ENCODE measurements at places on chromosomes 11 and 22.
A peak's percentile ranks its signal among the peaks of the same experiment; 100 is the strongest.

DNA sequence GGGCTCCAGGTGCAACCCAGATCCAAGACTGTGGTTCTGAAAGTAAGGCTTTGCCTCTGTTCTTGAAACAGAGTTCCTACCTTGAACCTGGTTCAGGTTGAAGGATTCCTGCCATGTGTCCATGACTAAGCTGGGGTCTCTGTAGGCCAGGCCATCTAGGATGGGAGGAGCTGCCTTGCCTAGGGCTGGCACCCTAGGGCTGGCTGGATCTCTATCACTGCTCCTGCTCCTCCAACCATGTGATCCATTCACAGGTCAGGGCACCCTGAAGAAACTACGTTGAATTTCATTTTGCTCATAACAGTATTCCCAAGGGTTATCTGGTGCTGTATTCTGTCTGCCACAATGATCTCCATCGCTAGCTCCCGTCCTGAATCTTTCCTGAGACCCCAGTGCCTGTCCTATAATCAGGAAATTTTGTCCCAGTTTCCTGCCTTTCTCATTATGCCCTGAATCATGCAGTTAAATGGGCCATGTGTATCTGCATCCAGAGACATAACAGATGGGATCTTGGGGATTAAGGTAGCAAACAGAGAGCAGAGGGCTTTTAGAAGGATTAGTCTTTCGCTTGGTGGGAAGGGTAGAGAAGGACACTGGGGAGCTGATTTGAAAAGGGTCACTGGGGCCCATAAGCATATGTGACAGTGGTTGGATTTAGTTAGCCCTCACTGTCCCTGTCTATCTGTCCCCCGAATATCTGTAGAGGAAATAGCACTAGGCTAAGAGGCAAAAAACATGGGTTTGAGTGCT lies 98.2 kb upstream of the MTMR2 start:
- H3K4me3 ChIP-seq: no peak overlapping the region
- no peak for DNase-seq
- peaks cover 13% of the 10 kb centered on the region for H3K36me3 ChIP-seq
- H3K27ac ChIP-seq: peak overlapping the region; percentile 1
- H3K4me1 ChIP-seq: peaks cover 51% of the 10 kb centered on the region

DNA sequence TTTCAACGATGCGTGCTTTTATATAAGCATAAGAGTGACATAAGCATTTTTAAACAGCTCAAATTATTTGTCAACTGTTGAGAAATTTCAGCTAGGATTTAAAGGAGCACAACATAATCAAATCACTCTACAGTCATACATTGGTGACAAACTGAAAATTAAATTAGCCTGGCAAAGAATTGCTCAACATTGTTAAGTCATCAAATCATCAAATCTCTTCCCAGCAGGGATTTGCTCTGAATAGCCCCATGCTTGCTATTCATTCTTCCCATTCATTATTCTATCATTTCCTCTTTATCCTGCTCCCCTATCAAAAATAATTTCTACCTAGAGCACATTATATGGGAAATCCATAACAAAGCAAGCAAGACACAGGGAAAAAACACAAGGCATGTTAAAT lies 198.7 kb upstream of the LUZP2 start:
- no peak for DNase-seq
- H3K27ac ChIP-seq: no peak overlapping the region
- H3K4me1 ChIP-seq: no peaks in the 10 kb centered on the region
- no peaks in the 10 kb centered on the region for H3K27me3 ChIP-seq
- H3K36me3 ChIP-seq: no peaks in the 10 kb centered on the region

DNA sequence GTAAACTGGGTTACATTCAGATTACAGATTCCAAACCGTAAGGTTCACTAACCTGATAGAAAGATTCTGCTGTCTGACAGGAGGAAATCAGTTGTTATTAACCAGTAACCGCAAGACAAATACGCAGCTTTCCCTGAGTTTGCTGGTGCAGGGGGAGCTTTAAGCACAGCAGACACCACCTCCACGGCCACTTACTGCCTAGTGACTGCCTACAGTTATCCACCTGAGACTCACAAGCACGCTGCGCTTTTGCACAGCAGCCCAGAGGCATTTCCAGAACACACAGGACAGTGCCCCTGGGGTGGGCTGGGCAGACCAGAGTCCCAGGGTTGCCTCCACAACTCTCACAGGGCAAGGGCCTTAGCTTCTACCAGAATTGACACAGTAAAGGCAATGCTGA lies 90.9 kb downstream of the CTTN start:
- no peaks in the 10 kb centered on the region for H3K27me3 ChIP-seq
- DNase-seq: no peak
- no peaks in the 10 kb centered on the region for H3K36me3 ChIP-seq
- H3K27ac ChIP-seq: no peak overlapping the region

DNA sequence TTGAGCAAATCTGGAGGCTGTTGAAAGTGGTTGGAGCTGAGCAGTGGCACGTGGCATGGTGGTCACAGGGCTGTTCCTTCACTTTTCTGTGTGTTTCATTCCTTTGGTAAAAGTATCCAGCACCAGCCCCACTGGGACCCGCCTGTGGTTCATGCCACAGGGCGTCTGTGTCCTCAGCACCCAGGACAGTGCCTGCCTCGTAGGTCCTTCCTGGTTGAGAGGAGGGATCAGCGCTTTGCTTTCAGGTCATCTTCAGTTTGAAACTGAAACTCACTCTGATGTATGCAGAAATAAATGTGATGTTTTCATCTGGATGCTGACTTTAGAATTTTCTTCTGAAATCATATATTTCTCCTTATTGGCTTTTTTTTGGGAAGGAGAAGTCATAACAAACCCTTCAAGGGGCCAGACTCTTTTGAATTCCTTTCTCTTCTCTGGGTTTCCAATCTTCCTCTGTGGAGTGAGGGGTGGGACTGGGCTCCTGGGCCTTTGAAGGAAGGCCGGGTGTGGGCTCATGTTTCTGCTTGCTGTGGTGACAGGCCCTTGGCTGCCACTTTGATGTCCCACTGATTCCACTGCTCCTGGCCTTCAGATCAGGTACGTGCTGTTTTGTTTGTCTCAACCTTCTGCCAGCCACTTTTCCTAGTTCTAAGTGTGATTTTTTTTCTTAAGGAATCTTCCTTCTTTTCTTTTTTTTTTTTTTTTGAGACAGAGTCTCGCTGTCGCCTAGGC lies 26.2 kb downstream of the TBC1D22A start:
- H3K27ac ChIP-seq: peak overlapping the region; percentile 56
- H3K36me3 ChIP-seq: peaks cover 46% of the 10 kb centered on the region
- no peak for DNase-seq

DNA sequence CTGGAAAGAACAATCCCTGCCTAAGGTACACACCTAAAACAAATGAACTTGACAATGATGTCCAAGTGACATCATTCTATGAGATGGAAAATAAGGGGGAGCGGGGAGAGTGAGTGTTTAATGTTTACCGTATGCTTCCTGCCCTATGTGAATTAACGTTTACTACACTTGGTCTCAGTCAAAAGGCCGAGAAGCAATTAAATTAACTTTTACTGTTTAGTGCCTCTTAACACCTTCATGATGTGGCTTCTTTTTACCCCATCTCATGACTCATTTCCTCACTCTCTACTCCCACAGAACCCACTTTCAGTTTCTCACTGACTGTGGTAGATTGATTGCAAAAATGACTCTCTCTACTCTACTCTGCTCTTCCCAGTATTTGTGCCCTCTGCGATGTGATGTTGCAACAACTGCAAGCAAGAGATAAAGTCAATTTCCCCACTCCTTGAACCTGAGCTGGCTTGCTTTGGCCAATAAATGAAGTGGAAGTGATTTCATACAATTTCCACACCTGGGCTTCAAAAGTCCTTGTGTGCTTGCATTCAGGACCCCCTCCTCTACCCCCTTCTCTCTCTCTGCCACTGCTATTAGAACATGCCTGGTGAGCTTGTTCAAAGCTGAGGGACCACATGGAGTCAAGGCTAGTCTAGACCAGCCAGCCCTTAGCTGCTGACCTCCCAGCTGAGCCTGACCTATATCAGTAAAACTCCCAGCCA lies 11.6 kb upstream of the ALKBH3 start:
- peaks cover 38% of the 10 kb centered on the region for H3K27me3 ChIP-seq
- no peak overlapping the region for H3K4me3 ChIP-seq
- H3K4me1 ChIP-seq: peaks cover 21% of the 10 kb centered on the region
- peak overlapping the region; percentile 74 for H3K27ac ChIP-seq

DNA sequence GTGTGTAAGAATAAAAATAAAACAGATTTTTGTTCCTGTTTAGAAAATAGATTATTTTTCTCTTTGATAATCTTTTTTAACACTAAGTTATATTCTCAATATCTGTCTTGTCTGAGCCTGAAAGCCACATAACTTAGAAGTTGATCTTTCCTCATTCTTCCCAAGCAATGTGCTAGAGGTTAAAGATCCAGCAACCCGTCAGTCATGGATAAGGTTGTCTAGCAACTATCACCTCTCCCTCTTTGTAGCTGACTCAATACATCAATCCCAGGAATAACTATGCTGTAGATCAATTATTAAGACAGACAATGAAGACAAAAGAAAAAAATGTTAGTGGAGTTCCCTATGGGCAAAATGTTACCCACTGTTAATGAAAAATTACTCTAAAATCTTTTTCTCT lies 813.1 kb upstream of the CCDC179 start:
- H3K4me3 ChIP-seq: no peak overlapping the region
- no peaks in the 10 kb centered on the region for H3K36me3 ChIP-seq
- H3K27ac ChIP-seq: no peak overlapping the region
- no peaks in the 10 kb centered on the region for H3K27me3 ChIP-seq
- no peak for DNase-seq

GRCh38 chr11:62435846-62436660 lies 17.2 kb downstream of the SCGB1A1 start:
- no peak overlapping the region for H3K4me3 ChIP-seq
- H3K36me3 ChIP-seq: no peaks in the 10 kb centered on the region
- no peaks in the 10 kb centered on the region for H3K27me3 ChIP-seq
- H3K27ac ChIP-seq: no peak overlapping the region
- peaks cover 28% of the 10 kb centered on the region for H3K4me1 ChIP-seq

GRCh38 chr11:1487851-1488574 lies 1.4 kb upstream of the MOB2 start:
- peaks cover 2% of the 10 kb centered on the region for H3K36me3 ChIP-seq
- H3K4me1 ChIP-seq: peaks cover 19% of the 10 kb centered on the region
- no peaks in the 10 kb centered on the region for H3K27me3 ChIP-seq

- no peak for DNase-seq
- H3K27ac ChIP-seq: no peak overlapping the region
- peaks cover 8% of the 10 kb centered on the region for H3K36me3 ChIP-seq
- H3K4me1 ChIP-seq: no peaks in the 10 kb centered on the region
Measured at GRCh38 chr22:50569896-50570535, 7.3 kb upstream of the SYCE3 start.

GRCh38 chr11:1656061-1656441 lies 26.5 kb downstream of the KRTAP5-5 start:
- no peak overlapping the region for H3K4me3 ChIP-seq
- no peak overlapping the region for H3K27ac ChIP-seq
- DNase-seq: no peak
- H3K36me3 ChIP-seq: no peaks in the 10 kb centered on the region
- H3K4me1 ChIP-seq: peaks cover 1% of the 10 kb centered on the region

GRCh38 chr22:47060718-47061117 lies 298.3 kb downstream of the TBC1D22A start:
- H3K4me1 ChIP-seq: peaks cover 3% of the 10 kb centered on the region
- H3K36me3 ChIP-seq: peaks cover 17% of the 10 kb centered on the region
- no peak for DNase-seq
- no peak overlapping the region for H3K4me3 ChIP-seq
- H3K27me3 ChIP-seq: no peaks in the 10 kb centered on the region

DNA sequence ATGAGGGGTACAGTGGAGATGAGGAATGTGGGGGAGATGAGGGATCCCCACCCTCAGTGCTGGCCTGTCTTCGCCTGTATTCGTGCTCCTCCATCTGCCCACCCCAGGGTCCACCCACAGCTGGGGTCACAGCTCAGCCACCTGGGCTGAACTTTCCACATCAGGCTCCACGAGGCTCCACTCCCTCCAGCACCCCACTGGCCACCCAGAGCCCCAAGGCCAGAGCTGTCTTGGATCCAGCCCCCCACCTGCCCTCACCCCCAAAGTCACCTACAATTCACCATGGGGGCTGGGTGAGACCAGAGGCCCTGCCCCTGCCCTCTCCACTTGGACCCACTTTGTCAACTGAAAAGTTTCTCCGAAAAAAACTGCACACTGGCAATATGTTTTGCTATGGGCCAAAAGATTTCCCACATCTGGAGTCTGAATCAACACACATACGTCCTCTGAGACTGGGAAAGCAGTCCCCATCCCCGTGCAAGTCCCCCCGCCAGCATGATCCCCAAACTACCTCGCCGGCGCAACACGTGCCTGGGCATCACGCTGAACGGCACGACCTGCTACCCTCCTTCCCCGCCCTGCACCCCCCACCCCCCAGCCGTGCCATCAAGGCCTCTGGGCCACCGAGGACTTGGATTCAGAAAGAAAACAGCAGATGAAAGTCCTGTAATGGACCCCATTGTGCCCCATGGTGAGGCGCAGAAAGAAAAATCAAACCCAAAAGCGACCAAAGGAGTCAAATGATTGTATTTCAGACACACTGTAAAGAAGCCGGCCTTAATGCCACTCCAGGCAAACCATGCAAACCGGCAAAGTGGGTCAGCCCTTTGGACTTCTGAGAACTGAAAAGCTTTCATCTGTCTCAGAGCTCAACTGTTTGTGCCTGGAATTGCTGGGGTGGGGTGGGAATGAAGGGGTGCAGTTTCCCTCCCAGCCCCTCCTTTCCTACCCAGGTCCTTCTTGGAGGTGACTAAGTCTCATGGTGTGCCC lies 16.5 kb upstream of the GAL start:
- H3K36me3 ChIP-seq: no peaks in the 10 kb centered on the region
- H3K27me3 ChIP-seq: peaks cover 12% of the 10 kb centered on the region
- no peak overlapping the region for H3K27ac ChIP-seq

DNA sequence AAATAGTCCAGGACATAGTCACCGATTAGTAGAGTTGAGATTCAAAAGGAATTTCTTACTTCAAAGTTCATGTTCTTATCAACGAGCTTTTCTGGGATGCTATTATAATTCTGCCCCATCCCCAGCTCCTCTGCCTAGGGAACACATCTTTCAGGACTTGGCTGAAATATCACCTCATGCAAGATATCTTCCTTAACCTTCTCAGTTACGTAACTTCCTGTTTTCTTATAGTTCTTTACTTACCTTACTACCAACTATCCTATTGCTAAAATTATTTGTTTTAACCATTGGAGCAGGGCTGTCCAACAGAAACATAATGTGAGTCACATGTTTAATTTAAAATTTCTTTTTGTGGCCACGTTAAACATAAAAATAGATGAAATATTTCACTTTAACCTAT lies 2.3 kb downstream of the NARS2 start:
- peaks cover 19% of the 10 kb centered on the region for H3K36me3 ChIP-seq
- no peak for DNase-seq
- peaks cover 17% of the 10 kb centered on the region for H3K4me1 ChIP-seq
- no peaks in the 10 kb centered on the region for H3K27me3 ChIP-seq
- no peak overlapping the region for H3K4me3 ChIP-seq

DNA sequence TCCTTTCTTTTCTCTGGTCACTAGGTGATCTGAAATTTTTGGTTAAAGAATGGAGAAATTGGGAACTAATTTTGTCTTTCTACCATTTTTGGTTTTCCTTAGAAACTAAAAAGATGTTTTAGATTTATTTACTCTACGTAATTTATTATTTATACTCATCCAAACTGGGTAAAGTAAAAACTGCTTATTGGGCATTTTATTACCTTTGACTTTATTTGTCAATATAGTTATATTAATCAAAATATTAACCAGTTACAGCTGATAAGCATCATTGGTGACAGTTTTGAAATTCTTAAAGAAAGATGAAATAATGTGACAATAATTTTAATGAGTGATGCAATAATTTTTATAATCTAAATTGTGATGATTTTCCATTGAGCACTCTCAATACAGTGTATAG lies 502.0 kb upstream of the RAG2 start:
- DNase-seq: no peak
- no peak overlapping the region for H3K27ac ChIP-seq
- no peaks in the 10 kb centered on the region for H3K36me3 ChIP-seq
- no peaks in the 10 kb centered on the region for H3K27me3 ChIP-seq
- H3K4me3 ChIP-seq: no peak overlapping the region
